ENCODE measurements at places on chromosomes 5 and 9.
A peak's percentile ranks its signal among the peaks of the same experiment; 100 is the strongest.

DNA sequence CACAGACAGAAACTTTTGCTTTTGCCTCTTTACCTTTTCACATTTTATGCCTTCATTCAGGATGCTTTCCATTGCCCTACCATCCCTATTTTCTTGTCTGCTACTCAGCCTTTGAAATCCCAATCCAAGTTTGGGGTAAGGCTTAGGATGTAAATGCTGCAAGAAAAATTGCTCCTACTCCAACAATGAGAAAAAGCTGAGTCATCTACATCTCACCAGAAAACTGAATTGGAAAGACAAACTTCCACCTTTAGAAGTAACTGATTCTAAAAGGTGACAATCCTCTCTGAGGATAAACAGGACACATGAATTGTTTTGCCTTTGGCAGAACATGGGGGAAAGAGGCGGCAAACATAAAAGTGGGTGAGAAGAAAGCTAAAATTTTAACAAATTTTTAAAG lies 295.6 kb downstream of the NR2F1-AS1 start:
- DNase-seq = no peak

DNA sequence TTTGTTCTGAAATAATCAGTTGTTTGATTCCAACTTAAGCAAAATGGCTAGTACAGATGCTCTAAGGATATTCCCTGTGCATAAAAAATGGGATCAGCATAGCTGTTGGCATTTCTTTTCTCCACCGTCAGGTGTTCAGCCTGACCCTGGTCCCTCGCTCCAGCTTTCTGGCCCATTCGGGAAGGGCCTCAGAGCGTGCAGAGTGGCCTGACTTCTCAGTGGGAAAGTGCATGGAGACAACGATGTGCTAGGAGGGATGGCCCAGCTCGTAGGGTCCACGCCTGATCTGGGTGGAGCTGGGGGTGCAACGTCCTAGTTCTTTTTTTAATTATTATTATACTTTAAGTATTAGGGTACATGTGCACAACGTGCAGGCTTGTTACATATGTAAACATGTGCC lies 319.1 kb upstream of the IRX4 start:
- DNase-seq = peak; percentile 46

- DNase-seq = no peak
Observed at GRCh38 chr5:84546686-84547085, 162.0 kb upstream of the EDIL3 start.

GRCh38 chr9:36136272-36136893 lies at the start of gene GLIPR2:
GLIPR2 (plus strand) TSS chr9:36136733; CDS start chr9:36136779, 46 bp downstream.
- peak; percentile 93 for DNase-seq

DNA sequence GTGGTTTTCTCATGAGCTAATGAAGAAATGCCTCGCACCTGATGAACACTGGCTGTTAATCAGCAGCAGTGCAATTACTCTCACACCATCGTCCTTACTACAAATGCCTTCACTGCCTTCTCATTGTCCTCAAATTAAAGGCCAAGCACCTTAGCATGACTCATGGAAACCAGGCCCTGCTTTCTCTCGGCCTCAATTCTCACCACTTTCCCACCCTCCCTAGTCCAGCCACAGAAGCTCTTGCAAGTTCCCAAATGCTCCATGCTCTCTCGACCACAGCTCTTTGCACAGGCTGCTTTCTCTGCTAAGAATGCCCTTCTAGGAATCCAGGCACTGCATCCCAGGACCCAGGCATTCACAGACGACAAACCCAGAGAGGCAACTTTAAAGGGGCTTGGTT lies 94.6 kb upstream of the KLF4 start:
- no peak for DNase-seq

DNA sequence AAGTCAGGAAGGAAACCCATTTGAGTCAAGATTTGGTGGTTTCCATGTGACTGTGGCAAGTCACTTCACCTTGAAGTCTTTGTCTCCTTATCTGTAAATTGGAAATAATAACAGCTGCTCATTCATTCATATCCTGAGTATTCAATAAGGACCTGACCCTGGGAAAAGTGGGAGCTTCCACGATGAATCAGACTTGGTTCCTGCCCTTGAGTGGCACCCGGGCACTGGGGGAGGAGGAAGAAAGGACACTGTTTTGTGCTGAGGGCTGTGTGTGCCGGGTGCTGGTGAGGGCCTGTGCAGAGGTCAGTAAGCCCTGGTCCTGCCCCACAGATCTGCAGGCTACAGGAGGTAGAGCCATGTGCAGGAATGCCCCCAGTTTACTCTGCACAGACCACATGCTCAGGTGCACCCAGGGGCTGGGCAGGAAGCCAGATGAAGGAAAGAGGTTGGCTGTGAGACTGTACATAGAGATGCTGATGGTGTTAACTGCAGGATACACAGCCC lies 6.8 kb downstream of the NDST1 start:
- no peak for DNase-seq

DNA sequence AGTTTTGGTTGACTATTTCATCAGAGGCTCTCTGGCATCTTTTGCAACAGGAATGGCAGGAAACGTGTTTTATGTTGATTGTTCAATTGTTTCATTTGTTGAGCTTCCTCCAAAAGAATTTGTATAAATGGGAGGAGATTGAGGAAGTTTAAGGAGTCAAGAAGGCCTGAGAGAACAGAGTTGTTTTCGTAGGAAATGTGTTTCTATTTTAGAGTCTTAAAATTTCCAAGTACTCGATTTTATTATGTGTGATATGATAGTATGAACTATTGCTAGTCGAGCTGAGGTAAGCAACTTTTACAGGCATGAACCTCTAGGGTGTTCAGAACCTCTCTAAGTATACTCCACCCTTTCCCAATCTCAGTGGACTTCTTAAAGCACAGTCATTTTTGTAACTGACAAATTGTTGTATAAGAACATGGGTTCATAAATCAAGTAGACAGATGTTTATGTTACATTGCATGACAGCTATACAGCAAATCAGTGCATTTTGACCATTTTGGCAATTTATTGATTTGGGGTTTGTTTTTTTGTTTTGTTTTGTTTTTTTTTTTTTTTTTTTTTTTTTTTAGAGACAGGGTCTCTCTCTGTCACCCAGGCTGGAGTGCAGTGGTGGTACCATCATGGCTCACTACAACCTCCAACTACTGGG lies 47.4 kb downstream of the POLK start:
- no peak for DNase-seq

- DNase-seq = no peak
Observed at GRCh38 chr5:3836528-3836927, 240.9 kb downstream of the IRX1 start.

DNA sequence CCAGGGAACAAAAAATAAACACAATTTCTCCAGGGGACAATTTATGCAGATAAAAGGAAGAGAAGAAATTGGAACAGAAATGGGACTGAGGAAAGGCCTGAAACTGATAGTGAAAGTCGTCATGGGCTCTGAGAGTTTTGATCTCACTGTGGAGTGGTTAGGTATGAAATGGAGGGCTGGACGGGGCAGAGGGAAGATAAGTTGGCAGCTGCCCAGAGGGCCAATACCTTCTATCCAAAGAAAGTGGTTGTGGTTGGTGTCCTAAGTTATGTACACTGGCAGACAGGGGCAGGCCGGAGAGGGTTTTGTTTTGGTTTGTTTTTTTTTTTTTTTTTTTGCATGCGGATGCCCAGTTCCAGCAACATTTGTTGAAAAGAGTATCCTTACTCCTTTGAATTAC lies 46.1 kb downstream of the ZNF618 start:
- DNase-seq = no peak

GRCh38 chr9:71910650-71911060 lies 338 bp downstream of the ABHD17B start:
- DNase-seq = no peak

- DNase-seq = no peak
Observed at GRCh38 chr9:87099407-87099806, 152.1 kb upstream of the GAS1 start.

GRCh38 chr5:43039471-43040286 lies 440 bp downstream of the ANXA2R start:
- peak; percentile 87 for DNase-seq

DNA sequence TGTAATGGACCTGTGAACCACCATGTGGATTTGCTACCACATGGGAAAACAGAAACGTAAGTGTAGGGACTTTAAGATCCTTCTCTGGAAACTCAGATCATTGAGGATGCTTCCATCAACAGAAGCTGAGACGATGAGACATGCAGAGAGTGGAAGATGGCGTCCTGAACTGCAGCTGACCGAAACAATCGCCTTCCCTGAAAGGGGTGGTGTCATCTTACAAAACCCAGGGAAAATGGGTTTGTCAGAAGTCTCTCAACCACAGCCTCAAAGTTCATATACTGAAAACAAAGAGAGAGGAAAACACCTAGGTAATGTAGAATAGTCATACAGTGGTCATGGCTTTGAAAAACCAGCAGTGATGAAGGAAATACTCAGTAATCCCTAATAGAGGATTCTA lies 6.6 kb upstream of the PTPN3 start:
- DNase-seq = no peak

- no peak for DNase-seq
Observed at GRCh38 chr5:142312399-142312798, 12.4 kb downstream of the SPRY4 start.

- DNase-seq = no peak
Observed at GRCh38 chr9:22103685-22104575, 94.8 kb upstream of the CDKN2B start.

- DNase-seq = no peak
Observed at GRCh38 chr9:101445353-101446029, 9.9 kb upstream of the ALDOB start.

DNA sequence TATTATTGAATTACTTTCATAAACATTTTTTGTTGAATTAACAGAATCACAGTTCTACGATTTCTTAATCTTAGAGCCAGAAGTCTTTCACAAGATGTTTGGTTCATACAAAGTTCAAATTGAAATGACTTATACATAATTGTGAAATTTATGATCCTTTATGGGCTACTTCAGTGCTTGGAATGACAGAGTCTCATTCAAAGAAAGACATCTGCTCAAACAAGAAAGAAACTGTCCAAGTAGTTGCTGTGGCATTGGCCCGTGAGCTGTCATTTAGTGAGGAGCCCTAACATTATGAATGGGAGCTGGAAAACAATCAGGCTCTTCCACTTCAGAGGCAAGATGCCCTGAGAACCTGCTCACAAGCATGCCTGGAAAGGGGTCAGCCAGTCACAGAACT lies 63.4 kb downstream of the AUH start:
- DNase-seq = no peak

GRCh38 chr5:135976216-135976615 lies 21.4 kb upstream of the LECT2 start:
- DNase-seq = no peak

GRCh38 chr5:5798041-5798440 lies 375.6 kb downstream of the ICE1 start:
- no peak for DNase-seq

- no peak for DNase-seq
Observed at GRCh38 chr5:96663608-96664007, 1.4 kb downstream of the CAST start.

DNA sequence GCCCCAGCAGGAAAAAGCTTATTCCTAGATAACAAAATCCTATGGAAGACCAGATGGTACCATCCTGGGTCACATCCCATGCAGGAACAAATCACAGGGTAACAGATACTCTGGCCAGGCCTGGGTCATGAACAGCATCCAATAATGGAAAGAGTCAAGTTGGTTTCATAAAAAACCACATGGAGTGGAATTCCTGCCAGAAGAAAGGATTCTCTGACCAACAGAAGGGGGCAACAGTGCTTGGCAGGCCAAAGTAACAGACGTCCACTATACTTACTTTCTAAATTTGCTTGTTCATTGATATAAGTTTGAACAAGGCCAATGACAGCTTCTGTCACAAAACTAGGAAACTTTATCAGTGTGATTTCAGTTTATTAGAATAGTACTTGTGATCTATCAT lies 273.5 kb downstream of the ARRDC3 start:
- DNase-seq = no peak

Measured in aorta (tissue), 5 donors.